ENCODE measurements at places on chromosomes 3 and 15.
A peak's percentile ranks its signal among the peaks of the same experiment; 100 is the strongest.

DNA sequence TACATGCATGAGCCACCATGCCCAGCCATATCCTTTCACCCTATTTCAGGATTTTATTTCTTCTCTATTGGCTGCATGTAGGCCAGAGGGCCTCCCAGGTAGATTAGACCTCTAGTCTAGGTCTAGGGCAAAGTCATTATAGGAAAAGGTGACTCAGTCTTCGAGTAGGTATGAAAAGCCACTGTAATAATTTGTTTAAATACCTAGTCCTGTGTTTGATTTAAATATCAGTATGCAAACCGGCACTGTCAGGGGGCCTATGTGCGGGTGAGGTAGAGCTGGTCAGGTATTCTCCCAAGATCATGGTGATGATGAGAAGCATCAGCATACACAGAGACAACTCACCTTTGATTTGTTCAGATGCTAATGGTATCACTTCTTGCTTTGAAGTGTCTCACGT, 101.4 kb upstream of the UMPS start:
- DNase-seq: no peak

- no peak for DNase-seq
These were observed 143.0 kb downstream of the LPP start for GRCh38 chr3:188296761-188297612.

DNA sequence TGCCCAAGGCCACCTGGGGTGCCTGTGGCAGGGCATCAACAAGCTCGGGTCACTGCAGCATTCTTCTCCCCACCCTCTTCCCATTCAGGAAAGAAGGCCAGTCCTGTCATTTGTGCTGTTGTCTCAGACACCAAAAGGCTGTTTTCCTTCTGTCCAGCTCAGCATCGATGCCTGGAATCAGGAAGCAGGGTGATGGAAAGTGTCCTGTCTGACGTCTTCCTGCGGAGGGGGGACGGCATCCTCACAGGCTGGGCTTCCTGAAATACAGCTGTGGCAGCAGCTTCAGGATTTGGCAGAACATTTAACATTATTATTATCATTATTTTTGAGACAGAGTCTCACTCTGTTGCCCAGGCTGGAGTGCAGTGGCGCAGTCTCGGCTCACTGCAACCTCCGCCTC, 33.0 kb upstream of the ANKDD1A start:
- no peak for DNase-seq

DNA sequence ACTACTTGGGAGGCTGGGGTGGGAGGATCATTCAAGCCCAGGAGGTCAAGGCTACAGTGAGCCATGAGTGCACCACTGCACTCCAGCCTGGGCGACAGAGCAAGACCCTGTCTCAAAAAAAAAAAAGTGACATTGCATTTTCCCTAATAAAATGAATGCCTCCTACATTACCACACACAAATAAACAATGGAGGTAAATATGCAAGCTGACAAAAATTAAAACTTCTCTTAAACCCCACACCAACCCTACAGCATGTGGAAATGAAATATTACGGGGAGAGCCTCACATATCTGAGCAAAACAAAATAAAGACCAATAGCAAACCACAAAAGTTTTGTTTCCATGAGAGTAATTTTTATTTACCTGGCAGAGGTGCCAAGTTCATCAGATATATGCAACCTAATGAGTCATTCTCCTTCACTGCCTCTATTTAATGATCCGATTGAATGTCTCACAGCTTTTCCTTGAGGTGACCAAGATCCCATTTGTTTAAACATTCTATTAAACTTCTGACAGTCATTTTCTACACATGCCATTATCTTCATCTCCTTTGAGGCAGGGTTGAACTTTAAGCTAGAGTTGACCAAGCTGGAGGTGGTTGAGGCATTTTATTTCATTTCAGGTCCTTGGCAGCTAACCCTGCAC, 9.4 kb upstream of the CAV3 start:
- DNase-seq: no peak

GRCh38 chr3:77699125-77699691, 659.3 kb downstream of the ROBO2 start:
- DNase-seq: no peak

- DNase-seq: no peak
These were observed 379.3 kb downstream of the NTRK3 start for GRCh38 chr15:87877114-87877810.

- no peak for DNase-seq
These were observed 576.4 kb upstream of the ROBO2 start for GRCh38 chr3:76463501-76463900.

DNA sequence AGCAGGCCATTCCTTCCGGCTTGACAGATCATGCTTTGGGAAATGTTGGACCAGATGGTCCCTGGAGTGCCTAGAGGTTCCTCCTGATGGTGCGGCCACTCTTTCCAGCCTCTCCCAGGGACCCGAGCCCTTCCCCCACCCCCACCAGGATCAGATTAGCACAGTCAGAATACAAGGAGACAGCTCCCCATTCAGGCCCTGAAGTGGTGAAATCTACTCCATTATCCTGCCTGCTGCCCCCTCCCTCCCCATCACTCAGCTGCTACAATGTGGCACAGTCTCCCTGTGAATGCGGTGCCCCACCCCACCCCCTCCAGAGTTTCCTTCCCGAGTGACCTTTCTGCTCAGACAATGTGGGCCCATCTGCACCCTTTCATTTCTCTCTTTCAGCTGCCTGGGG, 29.4 kb downstream of the RNU5B-1 start:
- no peak for DNase-seq

- no peak for DNase-seq
These were observed 3.9 kb upstream of the CXCR6 start for GRCh38 chr3:45939341-45939771.

GRCh38 chr3:72227486-72228070, 442.6 kb upstream of the PROK2 start:
- no peak for DNase-seq

GRCh38 chr15:41925086-41925608, 31.3 kb upstream of the SPTBN5 start:
- no peak for DNase-seq

- no peak for DNase-seq
These were observed 35.5 kb downstream of the BNC1 start for GRCh38 chr15:83249030-83249343.

- no peak for DNase-seq
These were observed 355.1 kb downstream of the GBE1 start for GRCh38 chr3:81406318-81406717.

- DNase-seq: no peak
These were observed 195.4 kb downstream of the OPA1 start for GRCh38 chr3:193788189-193788991.

- no peak for DNase-seq
These were observed 410 bp downstream of the LRRC49 start for GRCh38 chr15:70892912-70893560.

DNA sequence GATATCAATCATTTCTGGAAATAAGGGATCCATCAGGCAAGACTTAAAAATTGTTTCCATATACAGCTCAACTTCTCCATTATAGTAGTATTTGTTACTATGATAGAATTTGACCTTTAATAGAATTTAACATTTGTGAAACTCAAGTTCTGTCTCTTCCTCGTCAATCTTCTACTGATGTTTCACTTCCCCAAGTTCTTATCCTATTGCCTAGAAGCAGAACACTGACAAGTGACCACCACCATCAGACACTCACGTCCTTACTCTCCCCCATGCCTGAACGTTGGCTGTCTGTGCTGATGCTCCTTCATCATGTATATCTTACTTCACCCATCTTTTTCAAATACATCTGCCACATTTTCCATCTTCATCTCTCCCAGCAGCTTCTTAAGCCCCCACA, 26.6 kb upstream of the TAFA4 start:
- DNase-seq: no peak

DNA sequence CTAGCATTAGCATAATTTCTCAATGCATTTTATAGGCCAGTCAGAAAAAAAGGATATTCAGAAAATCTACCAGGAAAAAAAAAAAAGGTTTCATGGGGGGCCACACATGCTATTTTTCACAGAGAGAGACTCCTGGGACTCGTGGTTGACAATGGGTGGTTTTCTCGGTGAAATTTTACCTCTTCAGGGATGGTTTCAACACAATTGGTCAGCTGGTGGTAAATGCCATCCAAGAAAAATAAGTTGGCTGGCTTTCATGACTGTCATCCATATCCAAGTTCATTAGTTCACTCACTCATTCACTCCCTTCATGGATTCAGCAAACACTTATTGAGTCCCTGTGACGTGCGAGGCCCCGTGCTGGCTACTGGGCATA, 217.3 kb downstream of the SHQ1 start:
- DNase-seq: no peak

GRCh38 chr3:190205739-190206138, 85.0 kb upstream of the P3H2 start:
- no peak for DNase-seq

GRCh38 chr3:65338571-65338970, 650.8 kb upstream of the ADAMTS9 start:
- DNase-seq: no peak

DNA sequence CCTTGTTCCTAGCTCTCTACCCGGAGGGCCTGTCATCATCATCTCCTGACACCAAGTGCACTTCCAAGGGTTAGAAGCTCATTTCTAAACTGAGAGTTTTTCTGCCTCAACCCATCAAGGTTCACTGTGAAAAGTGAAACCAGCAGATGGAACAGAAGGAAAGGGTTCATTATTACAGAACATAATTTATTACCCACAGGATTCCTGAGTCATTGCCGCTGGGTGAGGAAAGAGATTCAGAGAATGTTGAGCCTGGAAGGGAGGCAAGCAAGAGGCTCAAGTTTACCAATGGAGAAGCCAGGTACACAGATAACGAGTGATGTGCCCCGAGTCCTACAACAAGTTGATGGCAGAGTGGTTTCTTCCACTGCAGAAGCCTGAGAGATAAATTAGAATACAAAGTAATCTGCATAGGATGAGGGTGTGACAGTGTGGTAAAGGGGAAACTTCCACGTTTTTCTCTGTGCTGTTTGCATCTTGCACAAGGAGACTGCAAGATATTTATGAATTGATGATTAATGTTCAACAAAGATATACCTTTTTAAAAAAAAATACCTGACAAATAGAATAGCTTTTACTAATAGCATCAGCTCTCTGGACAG, 80.5 kb upstream of the SETMAR start:
- no peak for DNase-seq

DNA sequence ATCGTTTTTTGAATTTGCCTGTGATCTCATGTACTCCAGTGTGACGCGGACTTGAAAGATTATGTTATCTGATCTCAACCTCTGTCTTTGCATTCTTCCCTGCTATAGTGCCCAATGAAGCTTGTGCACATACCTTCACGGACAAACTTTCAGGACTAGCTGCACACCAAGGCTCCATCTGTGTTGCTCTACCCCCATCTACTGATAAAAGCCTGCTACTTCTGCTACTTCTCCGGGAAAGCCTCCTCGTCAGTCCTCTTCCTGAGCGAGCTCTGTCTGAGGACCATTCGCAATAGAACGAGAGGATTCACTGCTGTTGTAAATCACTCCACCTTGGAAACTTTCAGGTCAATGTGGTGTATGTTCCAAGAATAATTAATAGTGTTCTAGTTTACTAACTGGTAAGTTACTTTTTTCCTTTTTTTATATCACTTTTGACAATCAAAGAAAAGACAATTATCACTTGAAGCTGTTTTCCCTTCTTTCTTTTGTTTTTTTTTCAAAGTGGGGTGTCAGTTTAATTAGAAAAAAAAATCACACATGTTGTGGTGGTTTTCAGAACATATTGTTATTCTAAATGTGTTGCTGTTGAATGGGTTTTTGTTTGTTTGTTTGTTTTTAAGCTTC, 217.6 kb downstream of the ARRDC4 start:
- peak; percentile 23 for DNase-seq

DNA sequence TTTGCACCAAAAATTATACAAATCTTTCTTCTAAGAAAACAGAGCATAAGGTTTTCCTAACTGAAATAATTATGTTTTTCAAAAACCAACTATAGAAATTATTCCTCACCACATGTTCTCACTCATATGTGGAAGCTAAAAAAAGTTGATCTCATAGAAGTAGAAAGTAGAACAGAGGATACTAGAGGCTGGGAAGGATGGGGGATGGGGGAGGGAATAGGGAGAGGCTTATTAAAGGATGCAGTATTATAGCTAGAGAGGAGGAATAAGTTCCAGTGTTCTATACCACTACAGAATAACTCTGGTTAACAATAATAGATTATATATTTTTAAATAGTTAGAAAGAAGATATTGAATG, 12.7 kb upstream of the TMEM212 start:
- DNase-seq: no peak

DNA sequence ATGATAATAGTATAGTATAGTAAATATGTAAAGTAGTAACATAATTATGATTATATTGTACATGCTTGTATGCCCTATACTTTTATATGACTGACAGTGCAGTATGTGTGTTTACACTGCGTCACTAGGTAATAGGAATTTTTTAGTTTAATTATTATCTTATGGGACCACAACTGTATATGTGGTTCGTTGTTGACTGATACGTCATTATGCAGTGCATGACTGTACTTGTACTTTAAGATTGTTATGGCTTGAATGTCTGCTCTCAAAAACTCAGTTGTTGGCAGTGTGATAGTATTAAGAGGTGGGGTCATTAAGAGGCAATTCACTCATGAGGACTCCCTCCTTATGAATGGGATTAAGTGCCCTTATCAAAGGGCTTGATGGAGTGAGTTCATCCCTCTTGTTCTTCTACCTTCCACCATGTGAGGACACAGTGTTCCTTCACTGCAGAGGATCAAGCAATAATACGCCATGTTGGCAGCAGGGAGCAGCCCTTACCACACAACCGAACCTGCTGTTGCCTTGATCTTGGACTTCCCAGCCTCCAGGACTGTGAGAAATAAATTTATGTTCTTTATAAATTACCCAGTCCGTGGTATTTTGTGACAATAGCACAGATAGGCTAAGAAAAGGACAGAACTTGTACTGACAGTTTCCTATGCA, 152.2 kb downstream of the NEK11 start:
- DNase-seq: no peak

DNA sequence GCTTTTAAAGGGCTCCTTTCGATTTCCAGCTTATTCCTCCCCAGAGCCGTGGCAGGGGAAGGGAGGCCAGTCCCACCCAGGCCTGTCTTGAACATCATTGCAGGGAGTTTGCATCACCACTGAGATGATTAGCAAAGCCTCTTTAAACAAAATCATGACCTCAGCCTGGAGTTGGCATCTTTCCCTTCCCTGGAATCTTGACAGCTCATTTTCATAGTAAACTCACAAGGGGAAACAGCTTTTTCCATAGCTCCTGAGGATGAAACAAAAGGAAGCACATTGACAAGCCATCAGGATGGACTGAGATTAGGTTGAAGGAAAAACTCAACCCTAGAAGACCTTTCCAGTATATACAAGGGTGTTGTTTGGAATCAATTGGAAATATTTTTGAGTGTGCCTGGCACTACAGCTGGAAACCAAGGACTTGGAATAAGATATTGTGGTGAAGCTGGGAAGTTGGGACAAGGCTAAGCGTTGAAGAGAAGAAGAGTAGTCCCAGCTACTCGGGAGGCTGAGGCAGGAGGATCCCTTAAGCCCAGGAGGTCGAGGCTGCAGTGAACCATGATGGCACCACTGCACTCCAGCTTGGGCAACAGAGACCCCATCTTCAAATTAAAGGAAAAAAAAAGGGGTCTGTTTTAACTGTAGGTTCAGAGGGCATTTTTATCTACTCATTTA, 3.1 kb upstream of the LARP6 start:
- no peak for DNase-seq

GRCh38 chr3:151226088-151226563, 23.1 kb upstream of the GPR171 start:
- DNase-seq: no peak

All from CD4-positive, alpha-beta T cell treated with Interleukin-6 for 4 hours (primary cell).